COLO829 (cell line): ENCODE measurements at places on chromosomes 2 and 18.

GRCh38 chr2:150188177-150188576, 299.3 kb downstream of the RND3 start:
- DNase-seq: no peak

GRCh38 chr18:44673256-44673880, 7.3 kb upstream of the SETBP1 start:
- DNase-seq: no peak

- DNase-seq: no peak
These were observed 229.5 kb downstream of the TFCP2L1 start for GRCh38 chr2:121055501-121055900.

- no peak for DNase-seq
These were observed 212.0 kb upstream of the ID2 start for GRCh38 chr2:8469709-8470493.

DNA sequence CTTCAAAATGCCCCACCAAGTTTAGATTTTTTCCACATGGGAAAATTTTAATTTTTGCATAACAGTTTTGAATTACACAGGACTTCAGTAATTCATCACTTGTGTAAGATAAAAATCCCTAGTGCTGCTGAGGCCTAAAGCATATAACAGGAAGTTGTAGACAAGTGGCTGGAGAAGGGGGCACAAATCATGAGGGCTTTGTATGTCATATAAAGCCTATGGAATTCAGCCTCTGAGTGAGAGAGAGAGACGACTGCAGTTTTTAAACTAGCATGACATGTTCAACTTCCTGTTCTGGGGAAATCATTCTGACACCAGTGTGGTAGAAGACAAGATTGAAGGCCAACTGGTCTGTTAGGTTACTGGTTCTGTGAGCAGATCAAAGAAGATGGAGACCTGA, 187.3 kb upstream of the CHST9 start:
- no peak for DNase-seq

GRCh38 chr18:76494231-76495005, 624 bp downstream of the ZNF516 start:
- no peak for DNase-seq

DNA sequence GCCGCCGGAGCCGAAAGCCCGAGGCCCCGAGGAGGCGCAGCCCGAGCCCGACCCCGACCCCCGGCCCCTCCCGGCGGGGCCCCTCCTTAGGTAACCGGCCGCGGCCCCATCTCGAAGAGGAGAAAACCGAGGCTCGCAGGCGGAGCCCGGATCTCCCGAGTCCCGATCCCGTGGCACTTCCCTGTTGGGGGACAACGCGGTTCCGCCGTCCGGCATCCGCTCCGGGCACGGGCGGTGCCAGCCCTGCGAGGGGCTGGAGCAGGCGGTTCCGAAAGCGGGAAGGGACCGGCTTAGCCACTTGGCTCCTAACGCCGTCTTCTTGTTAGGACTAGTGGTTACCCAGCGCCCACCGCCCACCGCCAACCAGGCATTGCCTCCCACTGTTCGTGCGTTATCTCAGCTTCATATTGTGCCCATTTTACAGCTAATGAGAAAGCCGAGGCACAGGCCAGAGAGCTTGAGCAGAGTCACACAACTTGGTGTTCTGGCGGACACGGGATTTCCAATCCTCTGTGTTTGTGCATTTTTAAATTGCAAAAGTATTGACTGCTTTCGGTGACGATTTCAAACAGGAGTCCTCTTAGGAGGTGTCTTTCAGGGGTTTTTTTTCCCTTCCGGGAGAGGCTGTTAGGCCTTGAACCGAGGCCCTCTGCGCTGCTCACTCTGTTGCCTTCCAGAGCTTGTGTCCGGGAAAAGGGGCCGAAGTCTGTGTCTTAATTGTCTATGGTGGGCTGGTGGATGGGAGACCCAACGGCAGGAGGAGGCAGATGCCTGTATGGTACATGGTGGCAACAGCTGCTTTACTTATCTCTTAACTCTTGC, 562 bp downstream of the CENPA start:
- no peak for DNase-seq

DNA sequence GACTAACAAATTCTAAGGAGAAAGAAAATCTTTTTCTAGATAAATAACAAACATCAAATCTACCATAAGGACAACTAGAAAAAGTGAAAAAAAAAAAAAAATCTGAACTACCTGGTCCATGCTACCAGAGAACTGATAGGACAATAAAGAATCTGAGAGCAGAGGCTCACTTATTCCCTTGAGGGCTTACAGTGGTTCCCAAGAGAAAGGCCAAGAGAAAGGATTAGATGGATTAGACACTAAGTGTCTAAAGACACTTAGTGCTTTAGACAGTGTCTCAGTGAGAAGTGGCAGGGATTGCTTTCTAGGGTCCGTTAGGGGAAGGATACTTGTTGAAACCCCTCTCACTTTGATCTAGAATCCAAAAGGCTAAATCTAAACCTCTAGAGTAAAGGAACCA, 78.2 kb downstream of the COA5 start:
- DNase-seq: no peak
